ENCODE measurements at places on chromosomes 7 and 10.

GRCh38 chr10:59934701-59935100 lies 28.3 kb upstream of the CCDC6 start:
- DNase-seq, result no peak

DNA sequence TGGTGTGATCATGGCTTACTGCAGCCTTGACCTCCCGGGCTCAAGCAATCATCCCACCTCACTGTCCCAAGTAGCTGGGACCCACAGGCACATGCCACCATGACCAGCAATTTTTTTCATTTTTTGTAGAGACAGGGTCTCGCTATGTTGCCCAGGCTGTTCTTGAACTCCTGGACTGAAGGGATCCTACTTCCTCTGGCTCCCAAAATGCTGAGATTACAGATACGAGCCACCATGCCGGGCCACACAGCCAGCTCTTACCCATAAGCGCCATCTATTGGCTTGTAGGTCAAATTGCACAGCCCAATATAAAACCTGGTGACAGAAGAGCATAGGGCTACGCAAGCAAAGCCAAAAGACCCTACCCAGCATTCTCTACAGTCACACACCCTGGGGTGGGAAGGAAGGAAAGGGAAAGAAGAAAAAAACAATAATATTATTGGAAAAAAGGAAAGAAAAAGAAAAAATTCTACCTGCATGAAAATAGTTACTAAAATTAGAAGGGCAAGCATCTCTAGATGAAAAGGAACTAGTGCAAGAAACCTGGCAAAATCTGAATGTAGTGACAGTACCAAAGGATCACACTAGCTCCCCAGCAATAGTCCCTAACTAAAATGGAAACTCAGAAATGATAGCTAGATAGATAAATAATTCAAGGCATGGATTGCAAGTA lies 29.4 kb upstream of the AMPH start:
- DNase-seq, result no peak

- DNase-seq, result no peak
These were observed 148.4 kb downstream of the TPST1 start for GRCh38 chr7:66353547-66353946.

GRCh38 chr10:31215052-31215451 lies 104.0 kb upstream of the ZEB1 start:
- no peak for DNase-seq

DNA sequence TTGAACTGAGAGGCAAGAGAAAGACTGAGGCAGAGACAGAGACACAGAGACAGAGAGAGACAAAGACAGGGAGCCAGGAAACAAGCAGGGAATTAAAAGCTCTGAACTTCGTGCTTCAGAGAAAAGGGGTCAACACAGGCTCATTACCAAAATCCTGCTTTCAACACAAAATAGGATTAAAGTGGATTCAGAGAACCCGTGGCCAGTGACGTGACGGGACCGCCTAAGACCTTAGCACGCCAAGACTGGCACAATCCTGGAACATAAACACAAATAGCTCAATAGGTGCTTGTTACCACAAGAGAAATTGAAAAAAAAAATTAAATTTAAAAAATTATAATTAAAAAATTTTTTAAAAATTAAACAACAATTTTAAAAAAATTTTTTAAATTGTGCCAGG lies 21.5 kb downstream of the ASB13 start:
- DNase-seq, result no peak

GRCh38 chr10:117071286-117072050 lies 66.5 kb upstream of the SHTN1 start:
- DNase-seq, result no peak

DNA sequence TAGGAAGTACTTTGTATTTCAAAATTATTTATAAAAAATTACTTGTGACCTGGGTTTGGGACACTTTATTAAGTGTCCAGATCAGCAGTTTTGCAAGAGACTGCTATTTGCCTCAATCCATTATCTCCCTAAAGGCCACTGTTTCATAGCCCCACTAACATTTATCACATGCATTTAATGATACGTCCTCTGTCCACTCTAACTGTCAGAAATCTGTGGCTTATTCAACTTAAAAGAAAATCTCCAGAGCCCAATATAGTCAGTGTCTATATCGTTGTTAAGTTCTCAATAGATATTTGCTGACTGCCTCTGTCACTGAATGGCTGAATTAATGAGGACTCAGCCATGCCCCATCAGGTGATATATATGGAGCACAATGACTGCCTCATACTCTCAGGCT lies 553.9 kb upstream of the POM121L12 start:
- no peak for DNase-seq

GRCh38 chr10:25017154-25017590 lies 760 bp downstream of the THNSL1 start:
- DNase-seq, result no peak

- no peak for DNase-seq
These were observed 35.6 kb downstream of the FAM171A1 start for GRCh38 chr10:15335508-15335907.

GRCh38 chr10:93072225-93072712 lies 1.4 kb upstream of the CYP26A1 start:
- DNase-seq, result no peak

DNA sequence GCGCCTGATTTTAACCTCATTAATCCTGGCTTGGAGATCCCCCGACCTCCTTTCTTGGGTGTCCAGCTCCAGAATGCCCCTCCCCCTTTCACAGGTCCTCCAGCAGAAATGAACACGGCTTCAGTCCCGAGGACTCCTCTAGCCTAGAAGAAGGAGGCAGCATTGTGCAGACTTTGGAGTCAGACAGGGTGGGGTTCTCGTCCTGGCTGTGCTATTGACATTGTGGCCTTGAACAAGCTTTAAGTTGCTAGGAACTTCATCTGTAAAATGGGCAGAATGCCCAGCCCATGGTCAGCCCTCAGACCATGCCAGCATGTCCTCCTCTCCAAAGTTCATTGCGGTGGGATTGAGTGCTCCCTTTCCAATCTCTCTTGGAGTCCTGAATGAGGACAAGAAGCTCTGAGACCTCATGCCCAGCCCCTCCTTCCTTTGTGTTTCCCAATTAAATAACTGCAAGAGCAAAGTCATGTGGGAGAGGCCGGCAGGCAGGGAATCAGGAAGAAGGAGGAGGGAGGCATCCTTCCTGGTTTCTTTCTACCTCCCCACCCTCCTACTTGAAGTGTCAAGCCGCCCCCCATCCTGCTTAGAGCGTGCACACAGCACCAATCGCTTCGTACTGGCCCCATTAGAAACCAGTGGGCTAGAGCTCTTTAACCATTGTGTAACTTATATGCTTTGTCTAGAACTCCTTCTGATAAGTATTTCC lies 86.4 kb downstream of the RBM20 start:
- DNase-seq, result no peak

- DNase-seq, result no peak
These were observed 965 bp upstream of the PROSER2 start for GRCh38 chr10:11822026-11822756.

DNA sequence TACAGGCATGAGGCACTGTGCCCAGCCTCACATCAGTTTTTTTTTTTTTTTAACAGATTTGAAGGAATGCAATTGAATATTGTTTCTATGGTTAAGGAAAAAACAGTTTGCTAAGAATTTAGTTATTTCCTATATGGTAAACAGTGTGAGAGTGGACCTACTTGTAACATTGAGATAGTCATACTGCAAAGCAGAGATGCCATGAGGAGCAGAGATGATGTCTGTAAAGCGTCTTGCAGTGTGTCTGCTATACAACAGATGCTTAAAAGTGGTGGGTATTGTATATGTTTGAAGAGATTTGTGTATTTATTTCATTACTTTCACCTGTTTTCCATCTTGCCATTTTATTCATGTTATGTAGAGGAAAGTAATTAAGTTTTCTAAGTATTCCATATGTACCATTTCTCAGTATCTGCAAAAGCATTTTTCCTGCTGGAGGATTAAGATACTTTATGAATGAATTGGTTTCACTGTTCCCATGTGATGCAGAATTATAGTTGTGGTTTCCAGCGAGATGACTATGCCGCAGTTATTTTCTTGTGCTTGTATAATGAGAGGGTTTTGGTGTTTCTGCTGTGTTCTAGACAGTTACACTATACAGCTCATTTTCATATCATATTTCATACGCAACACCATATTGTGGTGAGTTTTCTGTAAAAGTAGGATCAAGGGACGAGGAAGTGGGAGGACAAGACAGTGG lies 26.6 kb downstream of the TET1 start:
- no peak for DNase-seq

DNA sequence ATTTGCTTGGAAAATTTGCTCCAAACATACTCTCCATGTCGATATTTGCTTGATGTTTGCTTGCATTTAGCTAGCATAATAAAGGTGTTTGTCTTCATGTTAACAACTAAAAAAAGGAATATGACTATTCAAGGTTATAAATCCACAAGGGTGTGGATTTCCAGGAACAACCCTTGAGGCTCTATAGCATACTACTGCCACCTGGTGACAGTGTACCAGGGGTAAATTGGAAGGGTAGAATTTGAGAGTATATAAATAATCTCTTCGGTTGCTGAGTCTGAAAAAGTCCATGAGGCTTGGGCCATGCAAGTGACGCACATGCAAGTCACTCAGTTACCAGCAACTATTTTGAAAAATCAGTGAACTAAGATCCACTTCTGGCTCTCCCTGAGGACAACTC lies 68.4 kb downstream of the SLIT1 start:
- no peak for DNase-seq

Measured in T-helper 1 cell (primary cell).